ENCODE measurements at places on chromosomes 7 and 10. TPM values are rescaled to one million over a fixed set of nuclear protein-coding genes. Genes with fewer than 3 reads are reported as not detected.

Gene MKX
- total RNA-seq, result not detected

Gene MMRN2
- total RNA-seq, result not detected

Gene PNLIPRP3
- not detected for total RNA-seq

Gene ST8SIA6
- total RNA-seq, result not detected

Gene C7orf33
- not detected for total RNA-seq

GRCh38 chr7:105014693-105015389 is 836 bp downstream of the KMT2E start:
- peak; percentile 65 for DNase-seq

- no peak for DNase-seq
Measured at GRCh38 chr7:16935341-16935735, 53.6 kb upstream of the AGR3 start.

- DNase-seq, result no peak
Measured at GRCh38 chr7:133934262-133934976, 192.7 kb upstream of the LRGUK start.

GRCh38 chr10:87095236-87095945 is 385 bp downstream of the SHLD2 start:
- DNase-seq, result peak; percentile 83

DNA sequence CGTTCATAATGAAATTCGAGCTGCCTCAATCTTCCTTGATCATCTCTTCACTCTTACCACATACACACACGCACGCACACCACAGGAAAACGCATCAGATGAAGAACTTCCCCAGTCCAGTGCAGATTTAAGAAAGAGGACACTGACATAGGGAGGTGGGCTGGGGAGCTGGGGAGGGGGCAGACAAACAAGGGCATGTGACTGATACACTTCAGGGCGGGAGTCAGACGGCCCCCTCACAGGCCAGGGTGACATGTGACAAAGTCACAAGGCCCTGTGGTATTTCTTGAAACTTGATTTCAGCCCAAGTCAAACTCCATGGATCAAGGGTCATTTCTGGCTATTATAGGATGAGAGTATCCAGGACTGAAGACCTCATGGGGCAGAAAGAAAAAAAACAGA is 82.6 kb downstream of the KCNMA1 start:
- no peak for DNase-seq

DNA sequence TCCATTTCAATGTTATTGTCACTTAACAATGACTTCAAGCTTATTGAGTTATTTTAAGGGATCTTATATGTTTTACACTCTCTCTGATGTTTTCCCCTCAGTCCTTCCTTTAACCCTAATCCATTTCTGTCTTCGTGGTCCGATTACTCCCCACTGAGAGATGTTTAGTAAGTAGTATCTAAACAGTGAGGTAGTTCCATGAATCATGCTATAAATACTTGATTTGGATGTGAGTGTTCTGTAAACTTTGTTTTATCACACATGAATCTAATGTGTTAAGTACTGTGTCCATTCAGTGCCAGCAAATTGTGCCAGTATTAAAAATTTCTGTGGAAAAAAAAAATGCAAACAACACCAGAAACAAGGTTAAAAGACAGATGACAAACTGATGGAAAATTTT is 18.6 kb downstream of the RPP30 start:
- DNase-seq, result no peak

DNA sequence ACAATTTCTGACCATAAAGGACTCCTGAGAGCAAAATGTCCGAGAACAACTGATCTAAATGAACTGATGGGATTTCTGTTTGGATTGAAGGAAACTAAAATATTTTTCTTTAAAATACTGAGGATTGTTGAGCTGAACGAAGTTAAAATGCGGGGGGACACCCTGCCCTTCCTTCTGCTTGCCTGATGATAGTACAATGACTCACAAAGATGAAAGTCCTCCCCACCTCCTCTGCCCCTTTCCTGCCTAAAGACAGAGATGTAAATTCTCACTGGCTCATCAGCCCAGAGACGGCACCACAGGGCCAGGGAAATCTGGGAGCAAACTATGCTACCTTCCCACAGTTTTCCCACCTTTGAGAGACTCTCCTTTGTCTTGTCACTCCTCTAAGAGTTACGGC is 180.6 kb downstream of the PHTF2 start:
- no peak for DNase-seq

DNA sequence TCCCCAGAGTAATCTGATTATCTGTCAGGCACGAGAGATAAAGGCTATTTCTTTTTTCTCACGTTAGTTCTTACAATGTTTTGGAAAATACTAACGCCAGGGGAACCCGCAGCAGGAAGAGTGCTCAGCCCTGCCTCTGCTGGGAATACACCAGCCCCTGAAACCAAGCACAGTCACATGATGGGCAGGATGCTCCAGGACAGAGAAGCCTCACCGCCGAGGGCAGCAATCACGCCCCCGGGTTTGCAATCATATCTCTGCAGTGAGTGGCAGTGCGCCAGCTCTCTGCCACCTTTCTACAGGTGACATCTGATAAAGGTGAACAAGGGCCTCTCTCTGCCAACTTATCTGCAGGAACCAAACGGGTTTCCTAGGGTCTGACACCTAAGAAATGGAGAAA is 39.8 kb downstream of the BRI3 start:
- DNase-seq, result no peak

DNA sequence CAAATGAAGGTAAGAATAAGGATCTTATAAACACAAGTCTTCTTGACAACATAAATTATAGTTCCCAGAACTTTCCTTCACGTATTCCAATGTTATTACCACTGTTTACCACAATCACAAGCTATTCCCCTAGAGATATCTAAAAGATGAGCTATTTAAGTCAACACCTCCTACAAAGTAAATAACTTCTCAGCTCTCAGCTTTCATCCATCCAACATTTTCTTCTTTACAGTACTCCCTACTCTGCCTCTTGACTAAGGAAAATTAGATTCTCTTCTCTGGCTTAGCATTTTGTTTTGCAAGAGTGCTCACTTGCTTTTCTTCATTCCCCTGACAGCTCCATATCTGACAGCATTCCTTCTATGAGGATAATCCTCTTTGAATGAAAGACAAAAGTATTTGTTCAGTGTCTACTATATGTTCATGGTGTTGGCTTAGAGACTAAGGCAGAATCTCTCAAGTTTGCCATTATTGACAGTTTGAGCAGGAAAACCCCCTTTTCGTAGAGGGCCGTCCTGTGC is 93.0 kb upstream of the IL6 start:
- DNase-seq, result no peak
